Transverse colon (tissue), 4 donors: ENCODE measurements at places on chromosomes 13 and 19.

DNA sequence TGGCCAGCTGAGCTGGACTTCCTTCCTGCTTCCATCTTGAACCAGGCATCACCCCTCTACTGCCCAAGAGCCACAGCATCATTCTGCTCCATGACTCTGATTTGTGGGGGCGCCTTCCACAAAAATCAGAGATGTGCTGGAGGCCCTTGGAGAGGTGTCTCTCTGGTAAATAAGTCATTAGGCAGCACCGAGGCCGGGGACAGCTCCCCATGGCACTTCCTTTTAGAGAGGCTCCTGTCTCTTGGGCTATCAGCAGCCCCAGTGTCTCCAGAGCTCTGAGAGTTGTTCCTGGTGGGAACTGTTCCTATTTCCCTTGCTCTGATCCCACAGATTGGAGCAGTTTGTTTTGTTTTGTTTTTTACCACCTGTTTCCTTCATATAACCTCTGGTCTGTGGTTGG is 19.9 kb downstream of the NWD1 start:
- DNase-seq = no peak

DNA sequence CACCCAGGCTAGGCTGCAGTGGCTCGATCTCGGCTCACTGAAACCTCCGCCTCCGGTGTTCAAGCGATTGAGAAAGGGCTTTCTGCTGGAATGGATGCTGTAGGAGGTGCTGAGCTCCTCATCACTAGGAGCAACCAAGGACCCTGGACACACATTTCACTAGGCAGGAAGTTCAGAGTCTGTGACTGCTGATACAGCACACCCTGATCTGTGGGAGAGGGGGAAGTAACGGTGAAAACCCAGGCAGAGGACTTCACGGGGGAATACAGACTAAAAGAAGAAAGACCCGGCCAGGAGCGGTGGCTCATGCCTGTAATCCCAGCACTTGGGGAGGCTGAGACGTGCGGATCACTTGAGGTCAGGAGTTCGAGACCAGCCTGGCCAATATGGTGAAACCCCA is 11.9 kb upstream of the NOTCH3 start:
- no peak for DNase-seq

DNA sequence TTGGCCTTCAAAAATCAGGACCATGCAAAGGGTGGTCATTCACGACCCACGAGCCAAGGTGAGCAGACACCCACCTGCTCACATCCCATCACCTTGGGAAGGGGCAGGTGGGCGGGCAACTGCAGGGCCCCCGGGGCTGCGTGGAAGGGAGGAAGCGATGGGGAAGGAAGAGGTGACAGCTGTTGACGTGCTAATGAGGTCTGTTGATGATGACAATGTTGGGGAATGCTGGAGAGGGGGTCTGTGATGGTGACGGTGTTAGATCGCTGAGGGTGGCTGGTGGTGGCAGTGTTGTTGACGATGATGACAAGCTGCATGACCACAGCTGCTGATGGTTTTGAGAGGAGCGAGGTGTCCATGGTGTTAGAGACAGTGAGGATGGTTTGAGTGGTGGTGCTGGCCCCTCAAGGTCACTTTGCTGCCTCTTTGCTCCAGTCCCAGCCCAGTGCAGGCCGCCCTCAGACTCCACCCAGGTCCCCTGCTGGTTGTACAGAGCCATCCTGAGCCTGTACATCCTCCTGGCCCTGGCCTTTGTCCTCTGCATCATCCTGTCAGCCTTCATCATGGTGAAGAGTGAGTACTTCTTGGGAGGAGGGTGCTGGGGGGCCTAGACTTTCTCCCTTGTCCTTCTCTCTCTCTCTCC is 900 bp downstream of the MCEMP1 start:
- DNase-seq = no peak

- peak; percentile 35 for DNase-seq
Measured at GRCh38 chr13:43664700-43665191, 122.0 kb downstream of the ENOX1 start.

DNA sequence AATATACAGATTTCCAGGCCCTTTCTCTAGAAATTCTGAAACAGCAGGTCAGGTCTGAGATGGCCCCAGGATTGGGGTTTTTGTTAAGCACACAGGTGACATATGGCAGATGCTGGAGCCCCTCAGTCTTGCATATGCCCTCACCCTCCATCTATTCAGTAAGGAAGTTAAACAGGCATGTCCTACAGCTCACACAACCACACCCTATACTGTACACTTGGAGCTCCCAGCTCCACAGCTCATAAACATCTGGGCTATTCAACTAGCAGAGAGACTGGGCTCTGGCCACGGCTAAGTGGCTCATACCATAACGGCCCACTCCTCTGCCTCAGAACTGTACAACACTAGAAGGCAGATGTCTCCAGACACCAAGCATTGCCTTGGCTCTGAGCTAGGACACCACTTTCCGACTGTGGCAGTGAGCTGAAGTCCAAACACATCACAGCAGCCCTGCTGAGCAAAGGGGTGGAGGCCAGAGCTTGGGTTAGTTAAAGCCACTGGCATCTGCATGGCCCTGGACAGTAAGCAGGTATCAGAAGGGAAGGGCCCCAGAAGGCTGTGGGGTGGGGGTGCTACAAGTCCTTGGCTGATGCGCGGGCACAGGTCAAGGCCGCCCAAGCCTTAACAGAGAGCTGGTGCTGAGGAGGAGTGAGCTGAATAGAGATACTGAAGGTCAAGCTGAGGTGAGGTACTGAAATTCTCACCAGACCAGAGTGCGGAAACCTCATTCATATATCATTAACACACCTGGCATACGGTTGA is 79.1 kb downstream of the ABCC4 start:
- peak; percentile 32 for DNase-seq

DNA sequence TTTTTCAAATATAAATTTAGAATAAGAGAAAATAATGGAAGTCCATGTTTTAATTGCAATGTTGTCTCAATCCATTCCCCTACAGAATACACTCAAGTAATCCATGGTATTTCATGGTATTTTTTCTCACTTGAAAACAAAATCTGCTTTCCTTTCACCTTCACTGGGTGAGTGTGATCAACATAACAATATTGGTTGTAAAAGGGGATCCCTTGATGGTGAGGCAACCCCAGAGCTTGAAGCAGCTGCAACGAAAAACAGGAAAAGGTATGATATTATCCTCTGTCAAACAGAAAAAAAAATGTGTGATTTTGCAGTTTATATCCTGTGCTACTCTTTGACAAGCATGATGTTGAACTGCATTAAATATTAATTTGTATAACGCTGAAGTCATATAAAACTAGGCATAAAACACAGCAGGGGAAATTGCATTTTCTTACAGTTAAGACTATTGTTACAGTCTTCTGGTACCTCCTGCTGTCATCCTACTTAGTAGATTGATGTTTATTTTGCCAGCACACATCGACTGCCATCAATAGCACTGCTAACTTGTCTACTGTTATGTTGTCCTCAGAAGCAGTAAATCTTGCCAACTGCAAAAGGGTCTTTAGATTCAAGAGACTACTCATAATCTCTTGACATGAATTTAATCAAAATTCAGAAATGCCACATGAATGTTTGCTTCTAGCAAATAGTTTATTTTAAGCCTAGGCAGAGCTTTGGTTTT is 373.1 kb upstream of the MIR17HG start:
- no peak for DNase-seq

DNA sequence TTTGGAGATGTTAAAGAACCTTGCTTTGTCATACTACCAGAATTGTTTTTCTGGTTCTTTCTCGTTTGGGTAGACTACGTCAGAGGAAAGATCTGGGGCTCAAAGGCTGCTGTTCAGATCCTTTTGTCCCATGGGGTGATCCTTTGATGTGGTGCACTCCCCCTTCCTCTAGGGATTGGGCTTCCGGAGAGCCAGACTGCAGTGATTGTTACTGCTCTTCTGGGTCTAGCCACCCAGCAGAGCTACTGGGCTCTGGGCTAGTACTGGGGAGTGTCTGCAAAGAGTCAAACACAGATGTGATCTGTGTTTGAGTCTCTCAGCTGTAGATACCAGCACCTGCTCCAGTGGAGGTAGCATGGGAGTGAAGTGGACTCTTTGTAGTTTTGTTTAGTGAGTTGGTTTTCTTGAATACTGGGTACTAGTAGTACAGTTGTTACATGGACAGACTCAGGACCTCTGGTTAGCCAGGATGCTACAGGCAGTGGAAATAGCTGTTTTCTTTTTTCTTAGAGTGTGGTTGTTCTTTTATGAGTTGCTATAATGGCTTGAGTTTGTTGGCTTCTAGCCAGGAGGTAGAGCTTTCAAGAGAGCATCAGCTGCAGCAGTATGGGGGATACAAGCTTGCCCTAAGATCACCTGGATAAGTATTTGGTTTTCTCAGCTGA is 34.4 kb downstream of the DNAJC15 start:
- no peak for DNase-seq

DNA sequence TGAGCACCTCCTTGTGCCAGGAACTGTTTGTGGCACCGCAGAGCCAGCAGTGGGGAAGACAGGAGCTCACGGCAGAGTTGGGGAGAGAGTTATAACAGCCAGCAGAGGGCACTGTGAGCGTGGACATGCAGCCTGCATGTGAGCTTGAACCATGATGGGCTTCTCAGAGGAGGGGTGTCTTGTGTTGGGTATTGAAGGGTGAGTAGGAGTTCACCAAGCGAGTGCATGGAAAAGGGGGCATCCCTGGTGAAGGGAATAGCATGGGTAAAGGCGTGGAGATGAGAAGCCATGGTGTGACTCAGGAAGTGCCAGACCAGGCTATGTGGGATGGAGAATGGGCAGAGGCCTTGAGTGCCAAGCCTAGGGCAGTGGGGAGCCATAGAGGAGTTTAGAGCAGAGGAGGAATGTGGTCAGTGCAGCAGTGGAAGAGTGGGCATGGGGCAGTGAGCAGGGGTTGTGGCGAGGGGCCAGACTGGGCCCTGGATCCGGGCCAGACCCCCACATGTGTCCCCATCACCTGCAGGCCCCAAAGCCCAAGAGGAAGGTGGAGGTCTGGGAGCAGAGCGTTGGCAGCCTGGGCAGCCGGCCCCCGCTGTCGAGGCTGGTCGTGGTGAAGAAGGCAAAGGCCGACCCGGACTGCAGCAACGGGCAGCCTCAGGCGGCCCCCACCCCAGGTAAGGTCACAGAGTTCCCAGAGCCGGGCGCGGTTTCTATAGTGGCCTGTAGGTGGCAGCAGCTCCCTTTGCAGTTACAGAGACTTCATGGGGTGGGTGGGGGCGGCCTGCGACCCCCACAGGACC is 11.8 kb upstream of the SHD start:
- DNase-seq = peak; percentile 68

DNA sequence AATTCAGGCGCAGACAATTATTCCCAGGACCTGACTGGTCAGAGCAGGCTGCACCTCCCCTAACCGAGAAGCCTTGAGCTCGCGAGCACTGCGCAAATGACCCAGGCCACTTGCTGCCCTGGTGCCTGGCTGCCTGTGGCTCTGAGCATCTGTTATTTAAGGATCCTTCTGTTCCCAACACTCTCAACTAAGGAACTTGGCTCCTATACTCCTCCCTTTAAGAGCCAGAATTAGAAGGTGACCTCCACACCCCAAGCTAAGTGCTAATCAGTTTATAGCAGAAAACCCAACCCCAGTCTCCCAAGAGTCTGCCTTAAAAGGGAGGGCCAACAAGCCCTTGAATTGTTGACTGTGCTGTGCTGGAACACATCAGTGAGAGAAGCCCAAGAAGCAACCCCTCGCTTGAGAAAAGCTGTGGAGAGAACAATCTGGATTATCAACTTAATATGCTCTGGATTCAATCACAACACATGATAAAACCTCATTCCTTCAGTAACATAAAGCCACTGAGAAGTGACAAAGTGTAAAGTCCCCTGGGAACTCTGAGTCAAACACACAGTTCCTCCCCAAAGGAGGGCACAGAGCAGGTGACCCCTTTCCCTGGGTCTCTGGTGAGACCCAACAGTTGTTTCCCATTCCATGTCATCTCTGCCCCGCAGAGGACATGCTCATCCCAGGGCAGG is 14.6 kb downstream of the AKAP8L start:
- DNase-seq = no peak

GRCh38 chr19:7877249-7877836 is 3.2 kb upstream of the PRR36 start:
- no peak for DNase-seq

DNA sequence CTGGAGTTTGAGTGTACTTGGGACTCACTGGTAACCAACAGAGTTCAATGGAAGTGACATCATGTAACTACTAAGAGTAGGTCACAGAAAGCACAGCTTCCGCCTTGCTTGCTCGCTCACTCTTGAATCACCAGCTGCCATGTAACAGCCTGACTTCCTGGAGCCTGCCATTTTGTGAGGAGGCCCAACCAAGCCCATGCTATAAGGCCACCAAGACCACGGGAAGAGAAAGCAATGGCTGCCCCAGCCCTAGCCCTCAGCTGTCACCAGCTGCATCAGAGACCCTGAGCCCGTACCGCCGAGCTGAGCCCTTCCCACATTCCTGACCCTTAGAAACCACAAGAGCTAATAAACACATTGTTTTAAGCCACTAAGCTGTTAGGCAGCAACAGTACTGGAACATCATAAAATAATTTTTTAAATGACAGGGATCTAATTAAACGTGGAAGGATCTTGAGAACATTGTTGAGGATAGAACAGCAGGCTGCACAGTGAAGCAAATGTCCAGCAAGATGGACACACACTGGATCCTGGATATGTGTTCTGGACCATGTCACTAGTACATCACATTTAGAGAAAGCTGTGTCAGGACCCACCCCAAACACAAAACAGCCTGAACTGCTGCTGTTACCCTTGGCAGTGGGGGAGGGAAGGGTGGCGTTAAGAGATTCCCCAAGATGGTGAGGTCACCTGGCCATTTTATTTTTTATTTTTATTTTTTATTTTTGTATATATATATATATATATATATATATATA is 21.7 kb upstream of the LDLR start:
- DNase-seq = no peak

- DNase-seq = no peak
Measured at GRCh38 chr19:4322942-4323665, 15.5 kb downstream of the STAP2 start.

DNA sequence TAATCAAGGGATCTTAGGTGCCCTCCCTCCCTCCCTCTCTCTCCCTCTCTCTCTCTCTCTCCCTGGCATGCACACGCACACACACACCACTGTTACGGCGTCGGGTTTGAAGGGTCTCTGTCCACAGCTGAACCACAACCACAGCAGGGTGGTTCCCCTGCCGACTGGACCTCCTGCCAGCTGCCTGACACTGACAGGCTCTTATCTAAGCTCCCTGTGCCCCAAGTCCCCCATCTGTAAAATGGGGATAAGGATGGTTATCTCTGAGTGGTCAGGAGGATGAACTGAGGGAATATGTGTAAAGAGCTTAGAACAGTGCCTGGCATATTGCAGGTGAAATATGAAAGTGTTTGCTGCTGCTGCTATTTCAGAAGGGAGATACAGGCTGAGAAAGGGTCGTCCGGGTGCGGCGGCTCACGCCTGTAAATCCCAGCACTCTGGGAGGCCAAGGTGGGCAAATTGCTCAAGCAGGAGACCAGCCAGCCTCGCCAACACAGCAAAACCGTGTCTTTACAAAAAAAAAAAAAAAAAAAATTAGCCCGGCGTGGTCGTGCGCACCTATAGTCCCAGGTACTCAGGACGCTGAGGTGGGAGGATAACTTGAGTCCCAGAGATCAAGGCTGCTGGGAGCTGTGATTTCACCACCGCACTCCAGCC is 852 bp upstream of the SHISA7 start:
- DNase-seq = no peak

GRCh38 chr13:94020833-94021232 is 458.6 kb downstream of the DCT start:
- DNase-seq = no peak
